Dermis blood vessel endothelial cell (primary cell): ENCODE measurements at places on chromosomes 7 and 10. TPM values are rescaled to one million over a fixed set of nuclear protein-coding genes. Genes with fewer than 3 reads are reported as not detected.

HELLS gene
- total RNA-seq, result 26.7 and 73.2 TPM in 2 replicates

FBXO24 gene
- total RNA-seq, result 0.60 TPM in 1 of 2 replicates, not detected in the other

PPP1R3A gene
- not detected in 2 replicates for total RNA-seq

CALHM3 gene
- not detected in 2 replicates for total RNA-seq

LIPJ gene
- total RNA-seq, result not detected in 2 replicates

LGI1 gene
- total RNA-seq, result not detected in 2 replicates

MBL2 gene
- total RNA-seq, result not detected in 2 replicates

DDX21 gene
- 73.0 and 102 TPM in 2 replicates for total RNA-seq

NOM1 gene
- total RNA-seq, result 20.6 and 23.0 TPM in 2 replicates
